LNCaP clone FGC (cell line): ENCODE measurements at places on chromosomes 12 and 14.

DNA sequence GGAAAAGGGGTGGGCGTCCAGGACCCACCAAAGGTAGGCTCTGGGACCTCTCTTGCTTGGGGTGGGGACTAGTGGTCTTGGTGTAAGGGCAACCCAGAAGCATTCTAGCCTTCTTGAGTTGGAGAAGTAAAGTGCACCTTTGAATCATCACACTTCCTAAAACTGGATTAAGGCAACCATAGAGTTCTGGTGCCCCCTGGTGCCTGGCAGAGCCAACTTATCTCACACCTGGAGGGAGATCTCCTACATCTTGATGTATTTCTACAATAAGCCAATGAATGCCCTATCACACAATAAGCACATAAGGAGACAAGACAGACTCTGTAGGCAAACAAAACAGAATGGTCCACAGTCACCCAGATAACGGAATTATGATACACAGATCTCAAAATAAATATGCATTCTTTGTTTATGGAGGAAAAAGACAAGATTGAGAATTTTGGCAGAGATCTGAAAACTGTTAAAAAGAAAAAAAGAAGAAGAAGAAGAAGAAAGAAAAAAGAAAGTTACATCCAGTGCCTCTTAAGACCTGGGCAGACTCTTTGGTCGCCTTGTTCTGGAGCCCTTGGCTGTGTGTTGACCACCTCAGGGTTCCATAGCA is 95.9 kb upstream of the PPP2R5C start:
- DNase-seq = peak; percentile 56

- no peak for DNase-seq
These were observed 18.2 kb downstream of the FAM222A start for GRCh38 chr12:109731806-109732205.

GRCh38 chr12:13126494-13126893 is 23.0 kb upstream of the GSG1 start:
- DNase-seq = no peak

GRCh38 chr14:44149597-44149996 is 357.5 kb downstream of the FSCB start:
- DNase-seq = peak; percentile 13

- DNase-seq = no peak
These were observed 26.5 kb downstream of the RAD51B start for GRCh38 chr14:67846029-67846610.

DNA sequence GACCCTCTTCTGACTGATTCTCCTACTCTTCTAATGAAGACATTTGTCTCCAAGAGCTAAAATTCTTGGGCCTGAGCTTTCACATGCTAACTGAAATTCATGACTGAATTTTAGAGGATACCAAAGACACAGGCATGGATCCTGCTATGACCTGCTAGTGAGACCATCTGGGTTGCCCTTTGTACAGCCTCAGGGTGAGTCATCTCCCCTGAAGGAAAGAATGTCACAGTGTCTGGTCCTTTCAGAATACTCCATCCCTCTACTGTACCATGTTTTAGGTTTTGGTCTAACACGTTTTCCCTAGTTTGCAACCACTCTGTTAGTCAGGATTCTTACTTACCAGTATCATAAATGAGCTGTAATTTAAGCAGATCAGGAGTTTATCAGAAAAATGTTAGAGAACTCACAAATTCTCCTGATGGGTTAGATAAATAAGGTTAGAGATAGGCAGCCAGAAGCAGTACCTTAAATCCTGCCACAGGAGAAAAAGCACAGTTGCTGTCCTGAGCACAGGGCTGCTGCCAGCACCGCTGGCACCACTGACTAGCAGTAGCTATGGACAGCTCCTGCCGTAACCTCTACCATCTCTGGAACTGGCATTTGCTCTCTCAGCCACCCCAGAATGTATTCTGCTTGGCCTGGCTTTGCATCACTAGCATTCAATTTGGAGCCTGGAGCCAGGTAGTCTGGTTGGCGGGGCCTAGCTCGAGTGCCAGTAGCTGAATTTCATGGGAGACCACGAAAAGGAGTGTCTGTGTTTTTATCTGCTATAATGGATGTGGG is 127.6 kb downstream of the ANO6 start:
- no peak for DNase-seq

- no peak for DNase-seq
These were observed 4.6 kb downstream of the HOXC4 start for GRCh38 chr12:54058128-54058768.

DNA sequence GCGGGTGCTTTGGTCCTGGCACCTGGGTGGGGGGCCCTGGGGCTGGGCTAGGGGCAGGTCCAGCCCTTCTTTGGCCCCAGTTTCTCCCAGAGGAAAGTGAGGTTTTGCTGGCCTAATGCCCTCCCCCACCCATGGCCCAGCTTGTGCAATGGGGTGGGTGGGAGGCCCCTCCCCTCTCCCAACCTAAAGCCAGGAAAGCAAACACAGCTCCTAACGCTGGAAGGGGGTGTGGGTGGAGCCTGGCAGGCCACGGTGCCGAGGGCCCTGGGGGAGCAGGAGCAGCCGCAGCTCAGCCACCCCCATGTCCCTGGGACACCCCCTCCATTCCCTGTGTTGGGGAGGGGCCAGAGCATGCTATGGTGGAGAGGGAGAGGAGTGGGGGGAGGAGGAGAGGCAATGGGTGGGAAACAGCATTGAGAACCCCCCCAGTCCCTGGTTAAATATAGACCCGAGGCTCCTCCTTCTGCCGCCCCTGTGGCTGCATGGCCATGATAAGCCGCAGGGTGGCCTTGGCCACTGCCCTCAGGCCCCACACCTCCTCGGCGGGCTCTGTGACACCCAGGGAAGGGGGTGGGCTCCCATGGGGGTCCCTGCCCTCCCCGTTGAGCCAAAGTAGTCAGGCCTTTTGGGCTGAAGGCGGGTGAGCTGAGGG is 4.7 kb downstream of the EXOC3L4 start:
- no peak for DNase-seq

- no peak for DNase-seq
These were observed 268.3 kb upstream of the CPNE8 start for GRCh38 chr12:39173726-39174125.

DNA sequence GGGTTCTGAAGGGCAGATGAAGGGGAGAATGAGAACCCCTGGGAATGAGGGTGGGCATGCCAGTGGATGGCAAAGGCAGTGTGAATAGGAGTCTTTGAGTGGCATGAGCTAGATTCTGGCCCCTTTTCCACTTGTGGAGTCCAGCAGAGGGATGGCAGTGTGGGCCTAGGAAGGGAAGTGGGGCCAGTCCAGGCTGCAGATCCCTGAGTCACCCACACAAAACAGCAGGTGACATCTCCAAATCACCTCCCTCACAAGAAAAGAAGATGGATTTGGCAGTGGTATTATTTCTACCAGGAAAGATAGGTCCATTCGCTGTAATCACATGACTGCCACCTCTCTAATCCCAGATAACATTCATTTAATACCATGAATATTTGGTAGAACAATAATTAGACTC is 151.3 kb downstream of the TTC7B start:
- DNase-seq = no peak

DNA sequence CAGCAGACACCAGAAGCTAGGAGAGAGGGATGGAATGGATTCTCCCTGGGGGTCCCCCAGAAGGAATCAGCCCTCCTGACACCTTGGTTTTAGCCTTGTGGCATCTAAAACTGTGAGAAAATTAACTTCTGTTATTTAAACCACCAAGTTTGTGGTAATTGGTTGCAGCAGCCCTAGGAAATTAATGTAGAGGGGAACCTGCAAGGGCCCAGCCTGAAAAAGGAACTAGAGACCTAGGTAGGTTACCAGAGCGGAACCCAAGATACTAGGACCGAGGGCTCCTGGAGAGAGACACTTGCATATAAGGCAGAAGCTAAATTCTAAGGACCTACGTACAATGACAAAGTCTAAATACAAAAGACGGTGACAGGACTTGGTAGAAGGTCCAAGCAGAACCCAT is 8.1 kb upstream of the DENND5B start:
- DNase-seq = no peak

DNA sequence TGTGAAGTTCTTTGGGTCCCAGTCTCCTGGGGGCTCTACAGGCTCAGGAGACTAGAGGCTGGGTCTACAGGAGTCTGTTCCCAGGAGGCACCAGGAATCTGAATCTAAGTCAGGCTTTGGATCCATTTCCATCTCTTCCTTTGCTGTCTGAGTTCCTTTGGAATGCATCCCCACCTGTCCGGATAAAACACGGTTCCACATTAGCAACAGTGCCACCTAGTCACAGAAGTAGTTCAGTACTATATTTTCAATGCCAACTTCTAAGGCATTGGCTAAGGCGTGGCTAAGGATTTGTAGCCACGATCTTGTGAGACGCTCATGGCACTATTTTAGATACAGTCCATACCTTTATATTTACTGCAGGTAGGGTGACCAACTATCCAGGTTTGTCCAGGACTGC is 15.1 kb downstream of the ZC2HC1C start:
- no peak for DNase-seq

- peak; percentile 76 for DNase-seq
These were observed 234.9 kb downstream of the SUDS3 start for GRCh38 chr12:118611295-118611694.

DNA sequence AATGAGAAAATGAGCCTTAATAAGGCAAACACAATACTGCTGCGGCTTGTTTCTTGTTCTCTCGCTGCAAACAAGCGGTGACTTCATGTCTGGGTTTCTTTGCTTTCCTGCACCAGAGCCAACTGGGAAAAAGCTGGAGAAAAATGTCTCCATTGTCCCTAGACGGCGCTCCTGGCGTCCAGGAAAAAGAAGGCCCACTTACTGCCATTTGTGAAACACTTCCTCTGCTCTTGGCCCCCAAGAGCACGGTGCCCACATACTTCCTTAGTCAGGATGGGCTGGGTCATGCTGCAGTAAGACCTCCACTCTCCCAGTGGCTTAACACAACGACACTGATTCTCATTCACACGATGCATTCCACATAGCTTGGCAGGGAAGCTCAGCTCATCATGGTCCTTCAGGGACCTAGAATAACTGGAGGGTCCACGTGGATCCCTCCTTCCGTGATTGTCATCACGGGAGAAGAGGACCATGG is 86.0 kb upstream of the BCL11B start:
- peak; percentile 14 for DNase-seq

DNA sequence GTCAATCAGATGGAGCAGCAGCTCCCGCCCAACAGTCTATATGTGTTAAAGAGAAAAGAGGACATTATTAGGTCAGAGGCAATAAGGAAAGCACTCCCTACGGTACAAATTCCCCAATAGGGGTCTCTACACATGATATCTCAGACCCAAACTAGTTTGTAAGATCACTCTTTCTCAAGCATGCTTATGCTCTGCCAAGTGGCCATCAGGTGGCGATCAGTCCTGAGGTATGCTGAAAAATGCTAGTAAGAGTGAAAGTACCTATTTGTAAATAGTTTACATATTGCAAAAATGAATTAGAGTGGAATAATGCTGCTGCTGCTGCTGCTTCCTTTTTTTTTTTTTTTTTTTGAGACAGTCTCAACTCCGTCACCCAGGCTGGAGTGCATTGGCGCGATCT is 61.0 kb downstream of the CPM start:
- DNase-seq = no peak

DNA sequence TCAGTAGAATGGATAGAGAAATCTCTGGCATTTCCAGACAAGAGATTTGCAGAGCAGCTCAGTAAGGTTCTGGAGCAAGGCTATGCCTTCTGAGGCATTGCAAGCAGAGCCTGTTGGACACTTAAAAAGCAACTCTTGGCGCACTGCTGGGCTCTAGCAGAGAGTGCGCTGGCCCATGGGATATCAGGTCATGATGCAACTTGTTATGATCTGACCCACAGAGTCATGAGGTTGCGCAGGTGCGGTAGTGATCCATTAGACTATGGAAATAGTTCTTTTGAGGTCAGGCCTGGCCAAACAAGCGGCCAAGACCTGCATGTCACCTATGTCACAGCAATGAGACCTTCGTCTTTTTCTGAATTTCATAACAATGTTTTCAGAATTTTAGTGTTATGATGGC is 168.6 kb downstream of the TMTC3 start:
- DNase-seq = no peak

- peak; percentile 14 for DNase-seq
These were observed 168.6 kb downstream of the ALX1 start for GRCh38 chr12:85448548-85449139.

GRCh38 chr12:94594443-94594825 is 55.9 kb downstream of the TMCC3 start:
- DNase-seq = no peak

GRCh38 chr14:91947475-91948184 is at the start of gene FBLN5:
TSS of gene FBLN5 (minus strand) at chr14:91947694. CDS start at chr14:91947229, 465 bp downstream.
- DNase-seq = no peak

- no peak for DNase-seq
These were observed 98.5 kb downstream of the PHLDA1 start for GRCh38 chr12:75933101-75933500.

DNA sequence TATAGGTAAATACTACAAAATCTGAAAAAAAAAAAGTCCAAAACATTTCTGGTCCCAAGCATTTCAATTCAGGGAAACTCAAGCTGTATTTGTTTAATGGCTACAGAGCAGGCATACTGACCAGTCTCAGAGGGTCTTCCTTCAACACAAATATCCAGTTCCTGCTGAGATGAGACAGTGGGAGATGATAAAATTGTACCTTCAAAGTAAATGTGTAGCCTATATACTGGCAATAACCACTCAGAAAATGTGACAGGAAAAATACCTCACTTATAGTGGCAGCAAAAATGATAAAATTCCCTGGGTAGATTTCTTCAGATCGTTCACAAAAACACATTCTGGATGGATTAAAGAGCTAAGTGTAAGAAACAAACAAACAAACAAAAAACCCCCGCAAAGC is 102.0 kb upstream of the FUT8 start:
- DNase-seq = no peak

- DNase-seq = no peak
These were observed 1417.4 kb upstream of the FLRT2 start for GRCh38 chr14:84112589-84112988.

DNA sequence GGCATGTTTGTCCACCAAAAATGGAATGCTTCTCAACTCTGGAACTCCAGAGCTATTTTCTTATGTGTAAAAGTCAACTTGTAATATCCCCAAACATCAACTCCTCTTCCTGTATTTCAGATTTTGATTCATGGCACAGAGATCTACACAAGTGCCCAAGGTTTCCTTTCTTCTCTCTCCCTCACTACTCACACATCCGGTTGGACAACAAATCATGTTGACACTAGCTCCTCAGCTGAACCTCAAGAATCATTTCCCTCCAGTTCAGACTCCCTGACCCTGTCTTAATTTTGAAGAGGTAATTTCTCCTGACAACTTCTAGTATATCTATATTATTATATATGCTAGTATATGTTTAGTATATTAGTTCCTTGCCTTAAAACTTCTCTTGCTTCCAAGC is 485.4 kb upstream of the CCDC196 start:
- DNase-seq = no peak

DNA sequence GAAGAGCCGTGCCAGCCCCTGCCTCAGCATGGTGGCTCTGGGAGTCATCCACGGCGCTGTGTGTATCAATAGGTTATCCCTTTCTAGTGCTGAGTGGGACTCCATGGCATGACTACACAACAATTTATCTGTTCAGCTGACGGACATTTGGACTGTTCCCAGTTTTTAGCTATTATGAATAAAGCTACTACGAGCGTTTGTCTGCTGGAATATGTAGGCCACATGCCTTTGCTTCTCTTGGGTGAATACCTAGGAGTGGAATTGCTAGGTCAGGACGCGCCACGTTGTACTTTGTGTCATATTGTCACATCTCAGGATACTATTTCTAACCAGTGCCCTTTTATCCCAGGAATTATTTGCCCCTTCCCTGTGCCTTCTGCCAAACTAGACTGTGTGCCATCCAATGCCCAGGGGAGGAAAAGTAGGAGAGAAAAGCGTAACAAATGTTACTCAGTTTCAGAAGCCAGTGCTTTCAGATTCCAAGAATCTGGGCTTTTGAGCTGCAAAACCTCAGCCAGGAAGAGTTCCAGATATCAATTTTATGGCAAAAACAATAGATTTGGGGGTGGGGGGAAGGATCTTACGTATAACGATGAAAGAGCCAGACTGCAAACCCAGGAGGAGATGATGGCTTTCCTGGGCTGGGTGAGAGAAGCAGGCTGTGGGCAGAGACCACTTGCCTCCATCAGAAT is 62.5 kb upstream of the NCOR2 start:
- DNase-seq = no peak
